Central memory CD4-positive, alpha-beta T cell (primary cell): ENCODE measurements at places on chromosomes 7 and 10.
A peak's percentile ranks its signal among the peaks of the same experiment; 100 is the strongest.

DNA sequence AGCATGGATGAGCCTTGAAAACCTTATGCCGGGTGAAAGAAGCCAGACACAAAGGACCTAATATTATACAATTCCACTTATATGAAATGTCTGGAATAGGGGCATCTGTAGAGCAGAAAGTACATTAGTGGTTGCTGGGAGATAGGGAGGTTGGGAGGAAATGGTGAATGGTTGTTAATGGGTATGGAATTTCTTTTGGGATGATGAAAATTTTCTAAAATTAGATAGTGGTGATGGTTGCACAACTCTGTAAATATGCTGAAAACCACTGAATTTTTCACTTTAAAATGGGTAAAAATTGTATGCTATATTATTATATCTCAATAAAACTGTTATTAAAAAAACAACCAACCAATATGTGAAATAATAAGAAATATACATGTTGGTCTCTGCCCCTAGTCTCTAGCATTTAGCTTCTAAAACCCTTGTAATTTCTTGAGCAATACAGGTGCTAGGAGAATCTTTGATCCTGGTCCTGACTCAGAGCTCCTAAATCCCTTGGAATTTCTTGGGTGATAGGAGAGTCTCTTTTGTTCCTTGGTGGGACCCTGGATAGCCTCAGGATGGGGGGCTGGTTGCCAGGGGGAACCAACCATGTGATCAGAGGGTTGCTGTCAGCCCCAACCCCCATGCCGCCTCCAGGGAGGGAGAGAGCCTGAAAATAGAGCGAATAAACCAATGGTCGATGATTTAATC is 64.0 kb downstream of the TACR2 start:
- DNase-seq, result no peak

- no peak for DNase-seq
Observed at GRCh38 chr7:142760071-142760642, 10.6 kb upstream of the PRSS2 start.

DNA sequence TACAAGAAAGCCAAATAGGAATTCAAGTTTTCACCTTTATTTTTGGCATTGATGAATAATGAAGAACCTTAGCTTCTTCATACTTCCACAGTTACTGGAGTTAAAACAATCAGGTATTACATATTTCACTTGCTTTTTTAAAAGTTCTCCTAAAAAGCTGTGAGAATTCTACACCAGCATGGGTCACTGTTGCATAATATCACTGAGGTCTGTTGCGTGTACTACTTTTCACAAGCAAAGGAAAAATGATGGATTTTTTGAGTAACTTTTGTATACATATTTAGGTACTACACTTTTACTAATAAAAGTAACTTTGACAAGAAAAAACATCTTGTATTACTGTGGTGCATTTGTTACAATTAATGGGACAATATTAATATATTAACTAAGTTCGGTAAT is 15.2 kb downstream of the FAM24B start:
- DNase-seq, result no peak

DNA sequence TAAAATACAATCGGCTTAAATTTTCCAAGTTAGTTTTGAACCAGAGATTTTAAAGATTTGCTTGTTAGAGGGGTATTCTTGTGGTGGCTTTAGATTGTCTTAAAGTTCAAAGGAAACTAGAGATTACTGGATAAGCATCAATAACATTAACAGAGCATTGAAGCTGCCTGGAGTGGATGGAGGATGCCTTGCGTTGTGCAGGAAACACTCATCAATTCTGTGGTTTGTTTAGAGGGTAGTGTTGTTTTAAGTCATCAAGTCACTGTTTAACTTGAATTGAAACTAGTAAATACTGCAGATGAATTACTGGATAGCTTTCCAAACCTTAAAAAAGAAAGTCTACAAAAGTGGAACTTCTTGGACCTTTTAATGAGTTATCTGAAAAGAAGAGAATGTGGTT is 218.6 kb downstream of the CELF2 start:
- peak; percentile 71 for DNase-seq

GRCh38 chr7:16484453-16485158 is 19.1 kb upstream of the SOSTDC1 start:
- no peak for DNase-seq

DNA sequence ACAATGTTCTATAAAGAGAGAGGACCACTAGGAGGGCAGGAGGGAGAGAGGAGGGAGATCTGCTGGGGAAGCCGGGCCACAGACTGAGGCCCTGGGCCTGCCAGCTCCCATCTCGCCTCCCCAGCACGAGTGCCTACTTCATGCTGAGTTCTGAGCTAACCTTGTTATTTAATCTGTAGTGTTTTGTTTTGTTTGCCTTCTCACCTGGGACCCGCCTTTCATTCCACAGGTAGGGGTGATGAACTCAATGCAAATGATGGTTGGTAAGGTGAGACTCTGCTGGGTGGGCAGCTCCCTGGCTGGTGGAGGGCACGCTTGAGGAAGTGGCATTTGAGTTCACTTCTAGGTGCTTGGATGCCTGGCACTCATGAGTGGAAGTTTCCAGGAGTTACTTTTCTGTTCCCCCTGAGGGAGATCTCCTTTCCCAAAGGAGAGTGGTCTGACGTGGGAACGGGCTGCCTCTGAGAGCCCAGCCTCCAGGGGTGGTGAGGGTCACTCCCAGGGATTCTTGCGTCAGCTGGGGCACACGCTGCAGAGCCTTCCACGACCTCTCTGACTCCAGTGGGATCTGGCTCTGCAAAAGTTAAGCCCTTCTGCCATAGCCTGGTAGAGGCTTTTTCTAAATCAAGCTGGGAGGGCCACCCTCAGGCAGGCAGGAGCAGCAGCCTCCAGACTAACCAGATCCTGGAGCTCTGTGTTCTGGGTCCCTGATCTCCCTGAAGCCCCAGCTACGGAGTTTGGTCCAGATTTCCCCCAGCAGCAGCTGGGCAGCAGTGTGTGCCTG is 22.4 kb downstream of the UBTD1 start:
- DNase-seq, result no peak

DNA sequence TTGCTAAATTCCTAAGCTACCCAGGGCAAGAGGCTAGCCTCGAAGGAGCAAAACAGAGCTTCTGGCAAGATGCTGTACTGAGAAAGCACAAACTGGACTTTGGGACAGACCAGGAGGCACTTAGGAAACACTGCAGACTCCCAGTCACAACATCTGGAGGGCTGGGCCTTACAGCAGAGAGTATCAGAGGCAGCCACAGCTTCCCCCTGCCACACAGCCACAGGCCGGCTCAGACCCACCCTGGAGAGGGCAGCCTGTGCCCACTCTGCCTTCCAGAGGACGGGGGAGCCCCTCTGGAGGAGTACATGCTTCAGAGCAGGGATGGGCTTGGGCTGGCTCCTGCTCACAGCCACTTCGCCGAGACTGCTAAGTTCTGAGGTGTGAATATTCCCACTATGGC is 17.4 kb downstream of the ESYT2 start:
- no peak for DNase-seq

DNA sequence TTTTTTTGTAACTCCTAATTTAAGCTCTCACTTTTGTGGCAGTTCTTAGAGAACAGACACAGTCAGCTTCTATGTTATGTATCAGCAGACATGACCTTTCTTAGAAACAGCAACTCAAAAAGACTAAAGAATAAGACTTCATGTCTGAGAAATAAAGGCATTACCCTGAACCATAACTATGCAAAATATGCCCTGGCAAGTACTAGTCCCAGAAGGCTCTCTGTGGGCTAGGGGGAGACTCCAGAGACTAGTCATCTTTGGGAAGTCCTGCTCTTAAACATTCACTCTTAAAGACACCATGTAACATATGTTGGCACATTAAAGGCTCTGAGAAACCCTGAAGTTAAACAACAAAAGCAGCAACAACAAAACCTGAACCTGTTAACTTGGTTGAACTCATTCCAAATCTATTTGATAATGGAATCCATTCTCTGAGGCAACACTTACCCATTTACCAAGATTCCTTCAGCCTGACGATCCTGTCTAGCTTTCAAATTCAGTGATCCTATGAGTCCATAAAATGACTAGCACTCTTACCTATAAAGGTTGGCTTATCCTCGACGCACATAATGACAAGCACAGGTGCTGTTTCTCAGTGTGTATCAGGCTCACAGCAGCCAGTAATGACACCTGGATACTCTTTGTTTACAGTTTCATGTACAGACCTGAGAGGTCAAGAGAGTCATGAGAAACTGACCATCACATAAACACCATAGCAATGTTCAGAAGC is 62.3 kb downstream of the OSBPL3 start:
- DNase-seq, result no peak

- no peak for DNase-seq
Observed at GRCh38 chr10:15482156-15482555, 111.1 kb upstream of the FAM171A1 start.

DNA sequence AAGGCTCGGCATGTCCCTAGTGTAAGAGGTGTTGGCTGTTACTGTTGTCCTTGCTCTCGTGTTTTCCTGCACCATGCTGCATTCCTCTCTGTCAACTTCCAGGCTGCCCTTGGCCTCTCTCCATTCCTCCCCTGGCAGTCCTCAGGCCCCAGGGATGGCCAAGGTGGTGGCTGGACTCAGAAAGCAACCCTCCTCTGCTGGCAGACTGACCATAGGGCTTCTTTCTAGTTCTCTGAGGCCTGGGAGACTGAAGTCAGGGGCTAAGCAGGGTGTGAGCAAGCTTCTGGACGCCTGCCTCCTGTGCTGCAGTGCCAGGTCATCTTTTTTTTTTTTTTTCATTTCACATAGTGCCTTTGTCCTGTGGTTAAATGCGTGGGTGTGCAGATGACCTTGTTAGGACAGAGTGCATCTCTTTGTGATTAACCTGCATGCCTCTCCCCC is 72.0 kb downstream of the GOLGA7B start:
- no peak for DNase-seq

GRCh38 chr10:84574102-84574501 is 245.7 kb downstream of the CCSER2 start:
- no peak for DNase-seq

GRCh38 chr7:78020874-78021249 is 222.3 kb downstream of the PHTF2 start:
- DNase-seq, result no peak

DNA sequence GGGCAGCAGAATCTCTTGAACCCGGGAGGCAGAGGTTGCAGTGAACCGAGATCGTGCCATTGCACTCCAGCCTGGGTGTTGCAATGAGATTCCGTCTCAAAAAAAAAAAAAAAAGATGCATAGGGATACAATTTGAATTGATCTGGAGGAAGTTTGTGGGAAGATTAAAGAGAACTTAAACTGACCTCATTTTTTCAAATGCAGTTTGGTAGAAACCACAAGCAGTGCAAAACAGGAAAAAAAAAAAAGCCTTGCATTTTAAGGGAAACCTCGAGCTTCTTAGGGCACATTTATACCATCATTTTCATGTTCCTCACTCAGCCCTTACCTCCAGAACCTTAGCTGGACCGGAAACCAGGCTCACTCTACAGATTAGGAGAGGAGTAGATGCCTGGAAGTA is 2.8 kb downstream of the KCTD7 start:
- peak; percentile 67 for DNase-seq

- DNase-seq, result no peak
Observed at GRCh38 chr10:60733517-60733822, 44.8 kb upstream of the CDK1 start.

DNA sequence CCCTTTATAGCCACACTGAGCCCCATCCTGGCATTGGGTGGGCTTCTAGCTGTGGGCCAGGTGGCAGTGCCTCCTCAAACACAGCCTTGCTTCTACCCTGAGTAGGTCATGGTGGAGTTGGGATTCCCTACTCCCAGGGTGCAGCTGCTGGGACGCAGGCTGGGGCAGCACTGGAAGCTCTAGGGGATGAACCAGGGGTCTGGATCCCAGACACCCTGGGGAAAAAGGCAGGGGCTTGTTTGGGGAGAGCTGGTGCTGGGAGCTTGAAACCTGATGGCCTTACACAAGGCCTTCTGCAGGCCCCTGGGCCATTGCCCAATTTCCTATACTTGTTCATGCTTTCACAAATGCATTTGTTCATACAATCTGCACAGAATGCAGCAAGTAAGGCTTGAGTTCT is 103.7 kb upstream of the CTBP2 start:
- no peak for DNase-seq

- no peak for DNase-seq
Observed at GRCh38 chr10:32104622-32105509, 48.6 kb upstream of the KIF5B start.

DNA sequence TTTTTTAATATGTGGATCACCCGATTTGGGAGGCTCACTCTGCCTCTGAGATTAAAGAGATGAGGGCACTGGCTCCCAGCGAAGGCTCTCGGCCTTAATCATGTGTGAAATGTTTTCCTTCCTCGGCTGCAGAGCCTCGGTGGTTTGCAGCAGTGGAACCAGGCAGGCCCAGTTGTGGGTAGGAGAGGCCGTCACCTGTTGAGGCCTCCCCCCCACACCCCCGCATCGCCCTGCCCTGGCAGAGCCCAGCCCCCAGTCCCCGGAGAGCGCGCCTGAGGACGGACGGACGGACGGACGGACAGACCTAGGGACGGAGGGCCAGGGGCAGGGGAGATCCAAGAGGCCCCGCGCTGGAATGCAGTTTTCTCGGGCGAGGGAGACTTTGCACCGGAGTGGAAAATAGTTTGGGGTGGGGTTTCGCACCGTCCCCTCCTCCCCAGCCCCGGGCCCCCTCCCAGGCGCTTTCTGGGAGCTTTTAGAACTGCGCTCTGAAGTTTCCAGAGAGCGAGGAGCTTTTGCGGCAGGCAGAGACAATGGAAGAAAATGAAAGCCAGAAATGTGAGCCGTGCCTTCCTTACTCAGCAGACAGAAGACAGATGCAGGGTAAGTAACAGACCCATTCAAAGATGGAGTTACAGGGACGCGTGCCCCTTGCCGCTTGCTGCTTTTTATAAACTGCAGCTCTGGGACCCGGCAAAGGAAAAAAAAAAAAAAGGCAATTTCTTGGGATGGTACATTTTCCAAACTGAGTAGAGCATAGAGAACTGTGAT is at the start of gene KIAA1217:
KIAA1217 (plus strand) TSS at position 478 of the 771 bp plus-strand sequence; CDS start at position 534, 56 bp downstream.
- no peak for DNase-seq

- DNase-seq, result no peak
Observed at GRCh38 chr7:128868624-128869137, 6.0 kb downstream of the ATP6V1F start.

DNA sequence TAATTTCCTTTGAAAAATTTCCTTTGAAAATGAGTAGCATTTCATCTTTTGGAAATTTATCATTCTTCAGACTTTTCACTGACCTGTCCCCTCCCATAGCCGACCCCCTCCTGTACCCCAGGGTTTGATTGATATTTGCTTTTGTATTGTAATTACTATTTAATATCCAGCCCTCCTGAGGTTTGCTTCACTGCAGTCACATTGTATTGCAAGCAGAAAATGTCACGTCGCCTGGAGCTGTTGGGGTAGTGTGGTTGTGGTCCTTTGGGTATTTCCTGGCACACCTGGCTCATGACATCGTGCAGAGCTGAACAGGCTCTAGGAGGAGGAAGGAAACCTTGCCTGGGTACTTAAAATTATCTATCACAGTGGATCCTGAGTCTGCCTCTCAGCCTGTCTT is 116.1 kb downstream of the INSYN2A start:
- DNase-seq, result no peak

DNA sequence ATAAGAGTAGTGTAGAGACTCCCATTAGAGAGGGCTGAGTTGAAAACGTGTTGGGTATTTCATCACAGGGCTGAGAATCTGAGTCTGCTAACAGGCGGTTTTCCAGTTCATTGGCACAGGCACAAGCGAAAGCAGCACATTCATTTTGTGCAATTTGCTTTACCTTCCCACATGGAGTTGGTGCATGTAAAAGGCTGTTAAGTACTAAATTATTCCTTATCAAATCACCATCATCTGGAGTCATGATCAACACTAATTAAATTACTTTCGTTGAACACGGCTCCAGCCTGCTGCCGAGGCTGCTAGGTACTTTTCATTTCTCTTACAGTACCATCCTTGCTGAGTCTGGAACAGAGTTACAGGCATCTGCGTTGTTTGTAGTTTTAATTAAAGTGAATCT is 43.8 kb downstream of the ETV1 start:
- no peak for DNase-seq

- DNase-seq, result no peak
Observed at GRCh38 chr7:74018246-74018895, 9.6 kb upstream of the ELN start.
